ENCODE measurements at places on chromosomes 12 and 14.

DNA sequence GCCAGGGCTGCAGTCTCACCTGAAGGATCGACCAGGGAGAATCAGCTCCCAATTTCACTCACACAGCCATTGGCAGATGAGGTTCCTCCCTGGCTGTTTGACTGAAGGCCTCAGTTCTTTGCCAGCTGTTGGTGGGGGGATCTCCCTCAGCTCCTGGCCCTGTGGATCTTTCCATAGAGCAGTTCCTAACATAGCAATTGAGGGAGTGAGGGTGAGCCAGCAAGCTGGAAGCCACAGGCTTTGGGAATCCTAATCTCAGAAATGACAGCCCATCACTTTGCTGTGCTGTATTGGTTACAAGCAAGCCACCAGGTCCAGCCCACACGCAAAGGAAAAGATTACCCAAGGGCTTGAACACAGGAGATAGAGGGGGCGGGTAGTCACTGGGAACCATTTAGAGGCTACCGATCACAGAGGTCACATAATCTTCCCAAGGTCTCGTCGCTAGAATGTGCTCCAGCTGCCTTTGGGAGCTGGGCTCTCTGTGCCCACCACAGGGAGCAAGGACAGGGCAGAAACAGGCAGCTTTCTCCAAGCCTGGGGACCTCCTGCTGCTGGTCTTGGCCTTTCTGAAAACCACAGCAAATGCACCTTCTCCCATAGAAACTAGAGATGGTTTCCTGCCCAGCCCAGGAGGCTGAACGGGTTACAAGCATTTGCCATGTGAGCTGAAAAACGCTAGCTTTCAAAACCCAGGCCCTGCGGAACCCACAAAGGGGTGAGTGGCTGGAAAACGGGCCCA is 4.6 kb upstream of the OTUB2 start:
- no peak for DNase-seq

GRCh38 chr12:68831272-68831671 is 23.3 kb downstream of the MDM2 start:
- no peak for DNase-seq

GRCh38 chr14:101584055-101584859 is 23.0 kb downstream of the DIO3 start:
- no peak for DNase-seq

- DNase-seq = no peak
Observed at GRCh38 chr14:94164685-94165431, 9.3 kb upstream of the PPP4R4 start.

DNA sequence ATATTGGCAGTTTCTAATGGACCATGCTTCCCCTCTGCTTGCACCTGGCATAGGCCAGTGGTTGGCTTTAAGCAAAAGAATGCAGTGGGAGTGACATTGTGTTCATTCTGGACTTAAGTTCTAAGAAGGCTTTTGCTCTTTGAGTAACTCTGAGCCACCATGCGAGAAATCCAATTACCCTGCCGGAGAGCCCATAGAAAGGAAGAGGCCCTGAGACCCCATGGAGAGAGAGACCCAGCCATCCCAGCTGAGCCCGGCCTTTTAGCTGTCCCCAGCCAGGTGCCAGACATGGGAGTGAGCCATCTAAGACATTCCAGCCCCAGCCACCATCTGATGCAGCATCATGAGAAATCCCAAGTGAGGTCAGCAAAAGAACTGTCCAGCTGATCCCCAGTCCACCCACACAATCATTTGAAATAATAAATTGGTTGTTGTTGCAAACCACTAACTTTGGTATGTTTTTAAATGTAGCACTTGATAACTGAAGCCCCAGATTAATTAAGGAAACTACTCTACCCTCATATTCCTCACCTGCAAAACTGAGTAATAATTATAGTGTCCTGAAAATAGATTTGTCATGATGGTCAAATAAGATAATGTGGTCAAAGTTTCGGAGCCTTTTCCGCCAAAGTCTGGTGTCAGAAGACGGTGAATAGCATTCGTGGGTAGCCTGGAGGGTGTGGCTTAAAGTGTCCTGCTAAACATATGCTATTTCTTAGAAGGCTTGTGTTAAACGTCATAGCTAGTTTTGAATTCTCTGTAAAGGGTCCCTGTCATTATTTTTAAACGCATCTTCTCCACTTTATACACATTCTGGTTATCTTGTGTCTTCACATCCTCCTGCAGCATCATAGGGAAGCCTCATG is 166.6 kb upstream of the PELI2 start:
- no peak for DNase-seq

GRCh38 chr12:113058553-113058952 is 2.0 kb downstream of the DTX1 start:
- DNase-seq = no peak

GRCh38 chr12:62963486-62964041 is 28.6 kb upstream of the PPM1H start:
- DNase-seq = no peak

- no peak for DNase-seq
Observed at GRCh38 chr14:64645220-64645892, 58.9 kb upstream of the PLEKHG3 start.

DNA sequence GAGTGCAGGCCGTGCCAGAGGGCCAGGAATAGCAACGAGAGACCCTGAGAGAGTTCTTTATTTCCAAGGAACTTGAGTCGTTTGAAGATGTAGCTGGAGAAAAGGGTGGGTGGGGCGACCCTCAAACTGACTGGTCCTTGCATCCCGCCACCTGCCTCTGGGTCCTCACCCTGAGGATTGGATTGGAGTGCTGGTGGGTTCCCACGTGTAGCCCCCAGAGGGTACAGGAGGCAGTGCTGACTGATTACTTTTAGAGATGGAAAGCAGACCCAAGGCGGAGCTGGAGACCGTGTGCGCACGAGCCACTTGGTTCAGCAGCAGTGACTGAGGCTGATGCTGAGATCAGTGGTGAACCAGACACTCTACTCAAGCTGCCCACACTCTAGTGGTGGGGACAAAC is 6.9 kb downstream of the EMG1 start:
- DNase-seq = no peak

- DNase-seq = no peak
Observed at GRCh38 chr14:75418850-75419768, 8.7 kb upstream of the JDP2 start.

- DNase-seq = no peak
Observed at GRCh38 chr12:70543444-70543843, 93.8 kb downstream of the PTPRB start.

GRCh38 chr12:6364044-6364374 is 11.4 kb downstream of the SCNN1A start:
- no peak for DNase-seq

DNA sequence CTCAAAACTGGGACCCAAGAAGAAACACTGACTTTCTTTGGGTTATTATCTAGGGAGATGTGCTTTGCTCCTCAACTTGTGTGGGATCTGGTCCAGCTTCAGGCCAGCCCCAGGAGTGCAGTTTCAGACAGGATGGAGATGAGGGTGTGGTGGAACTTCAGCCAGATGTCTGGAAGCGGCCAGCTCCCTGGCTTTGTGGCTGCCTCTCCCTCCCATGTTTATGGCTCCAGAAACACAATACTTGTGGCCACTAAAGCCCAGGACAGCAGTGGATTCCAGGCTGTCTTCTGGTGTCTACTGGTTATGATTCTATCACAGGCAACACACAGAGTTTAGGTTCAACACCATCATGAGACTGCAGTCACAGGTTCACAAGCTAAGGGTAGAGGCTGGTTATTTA is 44.2 kb upstream of the EMP1 start:
- no peak for DNase-seq

DNA sequence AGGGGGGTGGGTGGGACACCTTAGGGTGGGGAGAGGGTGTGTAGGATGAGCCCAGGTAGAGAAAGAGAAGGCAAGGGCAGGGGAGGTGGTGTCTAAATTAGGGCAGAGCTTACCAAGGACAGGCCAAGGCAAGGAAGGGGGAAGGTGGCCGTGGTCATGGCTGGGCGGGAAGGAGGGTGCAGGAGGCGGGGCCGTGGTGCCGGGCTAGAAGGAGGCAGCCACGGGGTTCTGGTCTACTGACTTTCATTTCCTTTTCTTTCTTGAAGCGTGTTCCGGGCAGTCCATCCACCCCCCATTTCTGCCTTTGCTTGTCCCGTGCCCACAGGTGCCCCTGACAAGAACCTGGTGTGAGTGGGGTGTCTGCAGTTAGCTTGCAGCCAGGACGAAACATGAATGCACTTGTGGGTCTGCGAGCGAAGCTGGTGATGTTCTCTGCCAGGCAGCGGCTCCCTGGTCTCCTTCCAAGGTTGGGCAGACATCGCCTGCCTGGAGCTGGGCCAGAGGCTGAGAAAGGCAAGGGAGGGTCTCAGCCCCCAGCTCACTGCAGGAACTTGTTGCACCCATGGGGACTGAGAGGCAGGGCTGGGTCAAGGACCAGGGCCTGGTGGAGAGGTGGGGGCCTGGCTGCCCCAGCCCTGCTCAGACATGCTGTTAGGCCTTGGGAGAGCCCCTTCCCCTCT is 58.2 kb downstream of the KIF26A start:
- DNase-seq = no peak

DNA sequence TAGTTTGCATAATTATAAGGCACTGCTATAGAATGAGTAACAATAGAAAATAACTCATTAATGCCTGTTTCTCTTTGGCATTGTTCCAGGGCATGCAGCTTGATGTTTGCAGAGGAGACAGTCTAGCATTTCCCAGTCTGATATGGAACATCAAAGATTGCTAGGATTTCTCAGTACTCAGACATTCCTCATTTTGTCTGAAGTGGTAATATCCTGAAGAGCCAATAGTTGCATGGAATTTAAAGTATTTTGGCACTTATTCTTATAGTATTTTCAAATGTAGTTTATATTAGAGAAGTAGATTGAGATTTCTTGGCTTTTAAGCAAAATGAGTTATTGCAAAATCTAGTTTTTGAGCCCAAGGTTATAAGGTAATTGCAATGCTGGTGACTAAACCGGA is 337.3 kb upstream of the E2F7 start:
- DNase-seq = peak; percentile 28

DNA sequence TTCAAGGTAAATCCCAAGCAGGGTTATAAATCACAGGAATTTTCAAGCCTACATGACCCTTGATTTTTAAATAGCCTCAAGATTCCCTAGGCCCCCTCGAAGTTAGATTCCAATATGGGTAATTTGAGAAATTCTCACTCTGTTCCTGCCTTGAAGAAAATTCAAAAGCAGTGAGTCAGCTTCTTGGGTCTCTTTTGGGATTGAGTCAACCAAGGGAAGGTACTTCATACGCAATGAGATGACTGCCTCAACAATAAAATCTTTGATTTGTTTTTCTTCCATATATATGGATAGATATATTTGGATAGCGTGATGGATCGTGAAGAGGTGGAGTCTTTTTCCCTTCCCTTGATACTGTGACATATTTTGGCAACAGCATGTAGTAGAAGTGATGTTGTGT is 180.4 kb upstream of the ATP2B1 start:
- DNase-seq = no peak

DNA sequence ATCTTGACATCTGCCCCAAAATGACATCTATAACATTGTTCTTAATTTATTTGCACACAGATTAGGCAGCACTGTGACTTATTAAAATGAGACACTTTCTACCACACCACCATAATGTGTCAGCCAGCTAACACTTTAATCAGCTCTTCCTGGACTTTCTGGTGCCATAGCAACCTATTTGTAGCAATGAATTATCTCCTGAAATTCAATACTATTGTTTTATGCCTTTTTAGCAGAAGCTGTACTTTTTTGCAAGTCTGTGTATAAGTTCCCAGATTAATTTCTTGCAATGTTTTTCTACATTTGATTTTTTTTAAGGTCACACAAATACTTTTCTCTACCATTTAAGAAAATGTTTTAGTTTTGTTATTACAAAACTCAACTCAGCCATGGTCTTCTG is 72.8 kb upstream of the SAV1 start:
- DNase-seq = no peak

GRCh38 chr12:94167756-94168416 is 19.5 kb downstream of the PLXNC1 start:
- no peak for DNase-seq

DNA sequence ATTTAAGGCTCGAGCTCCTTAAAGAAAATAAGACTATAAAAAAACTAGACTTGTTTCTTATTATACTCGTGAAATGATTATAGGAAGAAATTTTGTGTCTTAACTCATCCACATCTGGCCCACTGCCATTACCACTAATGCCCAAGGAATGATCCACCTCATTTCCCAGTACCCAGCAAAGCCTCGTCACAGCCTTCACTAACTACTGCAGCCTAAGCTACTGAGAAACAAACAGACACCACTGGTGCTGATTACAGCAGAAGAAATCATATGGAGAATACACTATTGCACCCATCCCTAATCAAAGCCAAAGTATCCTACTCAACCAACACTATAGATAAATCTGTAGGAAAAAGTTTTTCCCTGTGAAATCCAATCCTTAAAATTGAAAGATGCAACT is 205.3 kb upstream of the NAV3 start:
- DNase-seq = no peak

- no peak for DNase-seq
Observed at GRCh38 chr12:108099073-108099472, 30.0 kb upstream of the WSCD2 start.

DNA sequence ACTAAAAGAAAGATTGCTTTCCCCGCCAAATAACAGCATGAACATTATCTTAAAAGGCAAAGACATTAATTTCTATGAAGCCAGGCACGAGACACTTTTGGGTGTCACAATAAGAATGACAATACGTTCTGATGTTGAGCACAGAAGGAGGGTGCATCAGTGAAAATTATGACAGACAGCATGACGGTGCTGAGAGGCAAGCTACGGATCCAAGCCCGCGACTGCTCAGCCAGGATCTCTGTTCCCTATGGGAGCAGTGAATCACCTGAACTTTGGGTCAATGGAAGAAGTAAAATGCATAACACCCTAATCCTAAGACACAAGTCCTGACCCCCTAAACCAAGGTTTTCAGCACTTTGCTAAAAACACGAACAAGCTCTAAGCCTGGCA is 51.7 kb downstream of the SLC25A47 start:
- DNase-seq = no peak

GRCh38 chr12:104292872-104293794 is 10.4 kb upstream of the EID3 start:
- DNase-seq = no peak

DNA sequence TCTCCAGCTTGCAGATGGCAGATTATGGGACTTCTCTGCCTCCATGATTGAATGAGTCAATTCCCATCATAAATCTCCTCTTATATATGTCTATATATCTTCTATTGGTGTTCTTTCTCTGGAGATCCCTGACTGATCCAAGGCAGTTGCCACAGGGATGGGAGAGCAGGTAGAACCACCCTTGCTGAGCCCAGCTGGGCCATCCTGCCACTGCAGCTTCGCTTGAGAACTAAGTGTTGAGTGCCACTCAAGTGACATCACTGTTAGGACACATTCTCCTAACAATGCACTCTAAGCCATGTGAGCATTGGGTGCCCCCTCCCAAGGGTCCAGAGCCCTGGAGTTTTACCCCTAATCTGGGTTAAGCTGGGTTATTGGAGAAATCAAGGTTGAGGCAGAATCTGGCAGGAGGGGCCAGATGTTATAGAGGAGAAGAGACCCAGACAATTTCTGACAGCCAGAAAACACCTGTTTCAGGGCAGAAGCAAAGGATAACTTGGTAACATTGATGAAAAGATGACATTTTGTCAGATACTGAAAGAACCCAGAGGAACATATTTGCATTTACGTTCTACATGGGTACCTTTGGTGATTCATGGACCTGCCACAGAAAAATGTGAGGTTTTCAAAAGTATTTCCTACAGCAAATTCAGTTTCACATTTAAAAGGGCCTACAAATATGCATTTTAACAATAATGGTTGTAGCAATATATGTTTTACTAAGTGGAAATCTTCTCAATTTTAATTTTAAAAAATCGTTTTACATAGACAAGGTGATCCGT is 57.2 kb upstream of the MAX start:
- DNase-seq = no peak
